ENCODE measurements at places on chromosomes 6 and 20.

DNA sequence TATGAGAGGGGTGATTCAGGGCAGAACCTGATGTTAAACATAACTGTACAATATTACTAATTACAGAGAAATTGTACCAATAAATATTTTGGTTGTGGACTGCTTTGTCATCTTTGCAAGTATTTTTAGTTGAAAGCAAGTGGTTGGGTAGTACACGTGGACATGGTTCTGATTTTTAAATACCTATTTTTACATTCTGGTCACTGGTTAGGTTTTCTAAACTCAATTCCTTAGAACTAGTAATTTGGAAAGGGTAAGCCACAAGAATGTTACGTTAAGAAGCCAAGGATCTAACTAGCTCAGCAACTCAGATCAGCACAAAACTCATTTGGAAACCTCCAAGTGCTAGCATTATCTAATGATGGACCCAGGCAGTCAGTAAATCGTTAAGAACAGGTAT lies 2.7 kb downstream of the EPB41L2 start:
- DNase-seq = no peak

- DNase-seq = no peak
Measured at GRCh38 chr6:72890671-72891070, 268.8 kb downstream of the KCNQ5 start.

DNA sequence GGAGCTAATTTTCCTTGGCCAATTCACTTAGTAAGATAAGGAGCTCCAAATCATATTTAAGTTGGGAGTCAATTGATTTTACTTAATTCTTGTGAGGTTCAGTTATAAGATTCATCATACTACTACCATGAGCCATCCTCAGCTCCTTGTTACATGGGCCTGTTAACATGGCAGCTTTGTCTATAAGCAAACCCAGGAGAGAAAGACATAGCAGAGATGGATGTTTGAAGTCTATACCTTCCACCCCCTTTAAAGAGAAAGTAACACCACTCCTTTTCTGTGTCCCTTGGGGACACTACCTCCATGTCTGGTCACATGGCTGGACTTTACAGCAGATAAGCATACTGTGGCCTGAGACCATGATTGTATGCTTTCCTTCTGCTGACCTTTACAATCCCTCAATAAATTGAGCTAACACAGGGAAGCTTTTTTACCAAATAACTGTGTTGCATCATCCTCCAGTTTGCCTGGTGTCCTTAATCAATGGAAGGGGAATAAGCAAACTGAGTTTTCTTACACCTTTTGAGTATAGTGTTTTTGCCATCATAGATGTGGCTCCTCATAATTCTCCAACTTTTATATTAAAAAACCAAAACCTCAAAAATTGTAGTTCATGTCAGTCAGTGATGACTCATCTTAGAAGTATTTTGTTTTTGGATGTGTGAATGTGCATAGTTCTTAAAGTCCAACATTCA lies 9.8 kb upstream of the ZNFX1 start:
- DNase-seq = no peak

DNA sequence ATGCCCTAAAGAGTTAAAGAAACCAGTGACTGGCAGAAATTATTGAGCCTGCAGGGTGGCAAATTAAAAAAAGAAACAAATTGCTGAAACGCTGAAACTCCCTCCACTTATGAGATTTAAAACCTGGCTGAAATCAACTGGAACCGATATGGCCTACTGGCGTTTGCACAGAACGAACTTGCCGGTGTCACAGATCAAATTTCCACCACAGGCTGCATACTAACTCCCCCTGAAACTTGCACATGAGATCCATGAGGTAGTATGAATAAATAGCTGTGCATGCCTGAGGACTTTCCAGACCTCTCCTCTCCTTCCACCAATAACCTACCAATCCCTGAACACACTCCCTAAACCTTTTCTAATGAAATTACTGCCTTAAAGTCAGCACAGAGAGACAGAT lies 150.4 kb downstream of the RNGTT start:
- DNase-seq = no peak

- no peak for DNase-seq
Measured at GRCh38 chr6:24405262-24405661, 2.5 kb downstream of the MRS2 start.

DNA sequence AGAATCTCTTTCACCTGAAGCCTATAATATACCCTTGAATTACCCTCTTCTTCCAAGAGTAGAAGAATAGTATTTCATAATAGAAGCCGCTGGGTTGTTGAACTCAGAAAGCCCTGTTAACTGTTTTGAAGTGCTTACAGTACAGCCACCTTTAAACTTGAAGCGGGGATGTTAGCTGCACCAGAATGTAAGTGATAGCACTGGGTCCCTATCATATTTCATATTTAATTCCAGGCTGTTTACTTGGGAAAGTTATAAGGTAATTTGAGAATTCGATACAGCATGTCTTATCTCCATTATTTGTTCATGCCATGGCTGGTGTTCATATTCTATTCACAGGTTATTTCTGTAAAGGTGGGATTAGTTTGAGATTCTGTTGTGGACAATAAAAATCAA lies 63.5 kb upstream of the VSTM2L start:
- DNase-seq = no peak

DNA sequence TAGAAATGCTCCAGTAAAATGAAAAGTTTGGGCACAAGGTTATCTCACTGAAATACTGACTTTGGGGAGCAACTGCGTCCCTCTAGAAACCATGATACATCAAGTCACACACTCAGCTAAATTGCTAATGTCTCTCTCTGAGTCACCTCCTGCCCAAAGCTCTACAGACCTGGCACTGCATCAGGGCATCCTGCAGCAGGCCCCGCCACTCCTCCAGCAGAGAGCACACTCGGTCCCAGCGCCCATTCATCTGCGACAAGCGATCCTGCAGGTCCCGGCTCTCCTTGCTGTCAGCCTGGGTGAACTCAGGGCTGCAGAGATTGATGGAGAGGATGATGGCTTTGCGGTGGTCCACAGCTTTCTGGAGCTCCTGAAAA lies 329.0 kb downstream of the ESR1 start:
- no peak for DNase-seq

DNA sequence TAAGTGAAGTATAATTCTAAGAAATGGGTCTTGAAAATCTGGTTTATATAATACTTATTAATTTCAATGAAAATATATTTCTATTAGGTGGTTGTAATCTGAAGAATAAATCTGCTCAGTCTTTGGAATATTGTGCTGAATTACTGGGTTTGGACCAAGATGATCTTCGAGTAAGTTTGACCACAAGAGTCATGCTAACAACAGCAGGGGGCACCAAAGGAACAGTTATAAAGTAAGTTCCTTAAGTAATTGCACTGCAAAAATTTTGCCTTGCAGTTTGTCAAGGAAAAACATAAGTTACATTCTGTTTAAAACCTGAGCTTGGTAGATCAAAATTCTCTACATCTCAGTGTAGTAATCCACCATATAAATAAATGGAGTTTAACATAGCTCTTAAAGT lies 106.0 kb downstream of the MYO6 start:
- DNase-seq = no peak

- DNase-seq = no peak
Measured at GRCh38 chr6:33172688-33173534, 19.4 kb downstream of the COL11A2 start.

DNA sequence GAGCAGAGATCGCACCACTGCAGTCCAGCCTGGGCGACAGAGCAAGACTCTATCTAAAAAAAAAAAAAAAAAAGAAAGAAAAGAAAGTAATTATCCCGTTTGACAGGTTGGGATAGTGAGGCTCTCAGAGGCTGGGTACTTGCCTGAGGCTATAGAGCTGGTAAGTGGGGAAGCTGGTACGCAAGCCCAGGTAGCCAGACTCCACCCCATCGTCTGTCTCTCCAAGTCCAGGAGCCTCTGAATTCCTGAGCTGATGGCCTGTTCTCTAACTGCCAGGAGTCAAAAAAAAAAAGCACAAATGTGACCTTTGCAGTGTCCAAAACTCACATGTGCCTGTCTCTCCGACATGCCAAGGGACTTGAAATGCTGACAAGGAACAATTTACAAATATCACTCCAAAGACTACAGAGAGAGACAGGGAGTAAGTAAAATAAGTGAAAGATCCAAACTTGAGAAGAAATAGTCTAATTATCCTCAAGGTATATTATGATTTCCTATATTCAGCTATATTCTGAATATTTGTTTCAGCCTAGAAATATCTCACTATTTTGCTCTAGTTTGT lies 109.1 kb upstream of the SCAF8 start:
- DNase-seq = no peak

DNA sequence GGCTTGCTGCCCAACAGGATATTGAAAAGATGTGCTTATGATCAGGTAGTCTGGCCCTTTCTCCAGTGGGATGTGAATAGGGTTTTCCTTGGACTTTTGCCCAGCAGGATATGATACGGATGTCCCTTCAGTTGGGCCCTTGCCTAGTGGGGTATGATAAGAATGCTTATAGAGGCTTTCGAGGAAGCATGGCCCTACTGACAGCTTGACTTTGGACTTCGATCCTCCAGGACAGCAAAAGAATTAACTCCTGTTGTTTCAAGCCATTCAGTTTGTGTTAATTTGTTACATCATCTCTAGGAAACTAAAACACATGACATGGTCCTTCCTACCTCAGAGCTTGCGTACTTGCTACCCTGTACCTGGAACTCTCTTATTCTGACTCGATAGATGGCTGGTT lies 9.7 kb upstream of the ZNF334 start:
- DNase-seq = no peak

GRCh38 chr20:23420943-23421931 lies at the start of gene NAPB:
NAPB (minus strand) TSS chr20:23421488; CDS start chr20:23421402, 86 bp downstream.
- DNase-seq = peak; percentile 98

GRCh38 chr6:40476673-40477072 lies 110.5 kb downstream of the LRFN2 start:
- DNase-seq = no peak

- no peak for DNase-seq
Measured at GRCh38 chr6:126738641-126739040, 379.8 kb upstream of the RSPO3 start.

DNA sequence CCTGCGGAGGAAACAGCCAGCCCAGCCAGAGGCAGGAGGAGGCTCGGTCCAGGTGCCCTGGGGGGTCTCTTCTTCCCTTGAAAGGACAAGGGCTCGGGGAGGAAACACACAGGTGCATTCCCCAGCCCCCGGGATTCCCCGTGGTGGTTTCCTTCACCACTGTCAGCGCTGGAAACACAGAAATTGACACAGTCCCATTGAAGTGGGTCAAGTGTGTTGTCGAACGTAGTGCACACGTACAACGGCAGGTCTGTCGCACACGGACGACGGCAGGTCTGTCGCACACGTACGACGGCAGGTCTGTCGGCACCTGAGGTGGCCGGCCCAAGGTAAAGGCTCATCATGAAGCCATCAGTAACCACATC lies 80.9 kb downstream of the DLL1 start:
- no peak for DNase-seq

GRCh38 chr20:33601861-33602260 lies 60.3 kb upstream of the C20orf144 start:
- no peak for DNase-seq

DNA sequence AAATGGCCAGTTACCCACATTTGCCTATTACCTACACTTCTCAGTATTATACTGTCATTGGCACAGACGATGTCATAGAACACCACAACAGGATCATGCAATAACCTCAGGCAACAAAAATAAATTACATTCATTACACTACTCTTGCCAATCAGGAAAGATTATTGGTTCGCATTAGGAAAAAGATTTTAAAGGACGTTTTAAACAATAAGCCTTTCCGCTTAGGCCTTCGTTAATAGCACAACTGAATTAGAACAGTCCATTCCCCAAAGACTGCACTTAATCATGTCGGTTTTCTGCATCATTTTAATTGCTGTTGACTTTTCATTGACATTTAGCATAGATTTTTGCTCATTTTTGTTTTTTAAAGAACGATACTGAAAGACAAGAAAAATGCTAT lies 912 bp upstream of the SENP6 start:
- DNase-seq = no peak

DNA sequence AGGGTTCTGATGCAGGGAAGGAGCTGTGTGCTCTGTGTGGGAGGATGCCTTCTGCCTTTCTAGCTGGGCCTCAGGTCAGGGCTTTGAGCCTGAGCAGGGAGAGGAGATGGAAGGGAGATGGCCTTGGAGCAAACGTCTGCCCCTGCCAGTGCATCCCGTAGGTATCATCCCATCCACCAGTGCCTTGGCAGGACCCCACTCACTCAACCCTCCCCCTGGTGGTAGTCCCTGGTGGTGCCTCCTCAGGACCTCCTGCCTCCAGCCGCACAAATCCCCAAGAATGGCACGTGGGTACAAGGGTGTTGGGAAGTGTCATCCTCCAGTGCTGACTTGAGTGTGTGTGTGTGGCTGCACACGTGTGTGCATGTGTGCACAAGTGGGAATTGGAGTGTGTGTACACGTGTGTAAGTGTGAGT lies 23.1 kb upstream of the MICB start:
- no peak for DNase-seq

- DNase-seq = no peak
Measured at GRCh38 chr6:149362289-149362688, 37.8 kb upstream of the SUMO4 start.

DNA sequence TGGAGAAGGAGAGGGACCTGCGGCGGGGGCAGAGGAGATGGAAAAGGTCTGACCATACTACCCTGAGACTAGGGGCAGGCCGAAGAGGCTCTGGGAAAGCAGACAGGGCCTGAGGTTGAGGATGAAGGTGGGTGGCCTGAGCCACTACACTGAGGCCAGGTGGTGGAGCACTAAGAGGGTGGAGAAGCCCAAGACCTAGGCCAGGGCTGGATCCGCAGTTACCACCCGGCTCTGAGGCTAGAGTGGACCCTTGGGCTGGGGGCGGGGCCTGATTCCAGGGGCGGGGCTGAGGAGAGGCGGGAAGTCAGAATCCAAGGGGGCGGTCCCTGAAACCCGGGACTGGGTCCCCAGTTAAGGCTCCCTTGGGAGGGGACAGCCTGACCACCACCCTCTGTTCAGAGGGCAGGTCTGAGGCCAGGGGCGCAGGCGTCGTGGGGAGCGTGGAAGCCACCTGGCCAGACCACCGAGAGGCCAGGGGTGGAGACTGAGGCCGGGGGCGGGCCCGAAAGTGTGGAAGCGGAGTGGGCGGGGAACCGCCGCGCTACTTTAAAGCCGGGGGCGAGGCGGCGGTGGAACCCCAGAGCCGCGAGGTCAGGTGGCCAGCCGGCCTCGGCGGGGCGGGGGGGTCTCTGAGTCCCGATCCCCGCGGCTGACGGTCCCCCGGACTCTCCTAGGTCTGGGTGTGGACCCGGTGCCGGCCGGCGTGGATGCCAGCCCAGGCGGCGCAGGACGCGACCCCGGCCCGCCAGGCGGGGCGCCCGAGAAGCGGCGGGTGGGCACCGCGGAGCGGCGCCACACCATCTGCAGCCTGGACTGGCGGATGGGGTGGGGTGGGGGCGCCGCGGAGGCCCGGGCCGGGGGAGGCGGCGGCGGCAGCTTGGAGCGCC lies 8.3 kb downstream of the CCM2L start:
- DNase-seq = no peak

- no peak for DNase-seq
Measured at GRCh38 chr20:9147547-9148024, 78.7 kb downstream of the PLCB4 start.

Measured in mesenteric fat pad (tissue), 1 donor.